MM.1S (cell line): ENCODE measurements at places on chromosomes 4 and X.

DNA sequence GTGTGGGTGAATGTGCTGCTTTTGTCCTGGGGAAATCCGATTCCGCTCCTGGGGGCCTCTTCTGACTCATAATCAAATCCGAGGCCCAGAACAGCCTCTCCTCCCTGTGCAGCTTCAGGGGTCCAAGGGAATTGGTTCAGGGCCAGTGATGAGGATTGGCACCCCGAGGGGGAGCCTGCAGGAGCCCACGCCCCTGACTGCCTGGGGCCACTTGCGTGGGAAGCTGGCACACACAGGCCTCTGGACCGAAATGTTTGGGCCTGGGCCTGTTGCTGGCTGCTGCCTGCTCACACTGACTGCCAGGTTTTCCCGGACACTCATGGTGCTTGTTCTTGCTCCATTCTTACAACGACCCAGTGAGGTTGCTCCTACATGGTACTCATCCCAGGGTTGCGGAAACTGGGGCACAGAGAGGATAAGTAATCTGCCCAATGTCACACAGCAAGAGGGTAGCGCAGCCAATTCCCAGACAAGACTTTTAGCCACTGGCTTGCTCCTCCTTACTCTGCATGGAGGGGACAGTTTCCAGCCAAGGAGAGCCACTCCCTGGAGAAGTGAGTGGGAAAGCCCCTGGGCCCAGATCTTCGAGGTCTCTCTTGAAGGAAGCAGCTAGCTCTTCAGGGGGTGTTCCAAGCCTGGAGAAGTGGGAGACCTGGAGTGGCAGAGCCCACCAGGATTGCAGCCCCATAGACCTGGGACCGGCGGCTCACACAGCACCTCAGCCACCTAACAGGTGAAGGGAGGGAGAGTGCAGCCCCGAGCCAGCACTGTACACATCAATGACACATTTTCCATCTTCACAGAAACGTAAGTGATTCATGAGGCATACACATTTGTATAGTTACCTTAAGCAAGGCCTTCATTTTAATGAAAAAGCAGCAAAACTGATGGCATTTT, 20.3 kb downstream of the CFAP99 start:
- no peaks in the 10 kb centered on the region for H3K36me3 ChIP-seq
- no peak for DNase-seq
- H3K4me1 ChIP-seq, result peaks cover 4% of the 10 kb centered on the region

DNA sequence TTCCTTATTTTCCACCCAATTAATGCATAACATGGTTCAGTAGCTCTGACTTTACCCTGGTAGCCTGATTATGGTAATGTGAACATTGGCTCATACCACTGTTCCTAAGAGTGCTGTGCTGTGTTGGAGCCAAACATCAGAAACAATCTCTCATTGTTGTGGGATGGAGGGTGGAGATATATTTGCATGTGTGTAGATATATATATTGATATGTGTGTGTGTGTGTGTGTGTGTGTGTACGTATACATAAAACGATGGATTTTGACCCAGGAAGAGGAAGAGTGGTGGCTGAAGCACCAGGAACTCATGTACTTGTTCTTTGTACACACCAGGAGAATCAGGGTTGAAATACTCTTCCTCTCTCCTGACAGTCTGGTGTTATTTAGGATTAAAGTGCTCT, 247.7 kb downstream of the IL15 start:
- DNase-seq, result no peak
- H3K27ac ChIP-seq, result no peak overlapping the region
- 0 out of 2 replicates have a peak, but pooled peaks cover 5% of the 10 kb centered on the region for H3K4me1 ChIP-seq
- H3K36me3 ChIP-seq, result no peaks in the 10 kb centered on the region

- no peaks in the 10 kb centered on the region for H3K27me3 ChIP-seq
- no peak for DNase-seq
- H3K4me3 ChIP-seq, result no peak overlapping the region
- H3K36me3 ChIP-seq, result no peaks in the 10 kb centered on the region; the same call in 1 of the 2 replicates
- H3K4me1 ChIP-seq, result no peaks in the 10 kb centered on the region
Measured at GRCh38 chrX:40074959-40075332, 22.8 kb downstream of the BCOR start.

- no peak overlapping the region for H3K4me3 ChIP-seq
- no peak for DNase-seq
- H3K36me3 ChIP-seq, result no peaks in the 10 kb centered on the region
Measured at GRCh38 chr4:131347816-131348215, 1801.3 kb upstream of the PCDH10 start.

GRCh38 chr4:88759039-88759894, 61.6 kb upstream of the NAP1L5 start:
- no peak for DNase-seq
- no peaks in the 10 kb centered on the region for H3K27me3 ChIP-seq
- H3K4me3 ChIP-seq, result no peak overlapping the region
- H3K4me1 ChIP-seq, result no peaks in the 10 kb centered on the region
- H3K36me3 ChIP-seq, result no peaks in the 10 kb centered on the region
